ENCODE measurements at places on chromosomes 7 and 10.
A peak's percentile ranks its signal among the peaks of the same experiment; 100 is the strongest.

DNA sequence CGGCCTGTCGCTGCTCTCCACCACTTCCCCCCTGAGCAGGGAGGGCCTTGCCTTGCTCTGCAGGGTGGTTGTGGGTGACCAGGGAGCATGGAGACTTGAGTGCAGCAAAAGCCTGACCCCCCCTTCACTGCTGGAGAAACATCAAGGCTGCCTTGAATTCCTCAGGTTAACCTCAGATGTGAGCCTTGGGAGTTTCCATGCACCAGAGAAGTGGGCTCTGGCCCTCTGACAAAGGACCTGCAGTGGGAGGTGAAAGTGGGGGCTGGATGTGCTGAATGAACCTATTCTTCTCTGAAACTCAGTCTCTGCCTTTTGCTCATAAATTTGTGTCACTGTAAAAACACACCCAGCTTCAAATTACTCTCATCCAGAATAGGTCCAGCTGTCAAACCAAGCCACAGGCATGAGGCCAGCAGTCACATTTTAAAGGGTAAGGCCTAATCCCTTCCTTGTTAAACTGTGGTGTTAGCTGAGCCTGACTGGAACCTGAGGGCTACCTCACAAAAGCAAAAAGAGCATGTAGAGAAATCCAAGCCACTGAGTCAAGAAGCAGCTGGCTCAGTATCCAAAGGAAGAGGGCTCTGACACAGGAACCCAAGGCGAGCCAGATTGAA is 356.8 kb downstream of the CCSER2 start:
- no peak for DNase-seq
- H3K27ac ChIP-seq = no peak overlapping the region
- H3K27me3 ChIP-seq = no peaks in the 10 kb centered on the region
- no peaks in the 10 kb centered on the region for H3K36me3 ChIP-seq
- no peaks in the 10 kb centered on the region for H3K4me1 ChIP-seq

GRCh38 chr10:91311601-91312381 is 91.3 kb downstream of the PCGF5 start:
- no peak for DNase-seq
- H3K36me3 ChIP-seq = no peaks in the 10 kb centered on the region
- H3K4me3 ChIP-seq = no peak overlapping the region
- H3K27me3 ChIP-seq = no peaks in the 10 kb centered on the region

- H3K36me3 ChIP-seq = no peaks in the 10 kb centered on the region
- H3K27ac ChIP-seq = no peak overlapping the region
- H3K4me3 ChIP-seq = no peak overlapping the region
- no peaks in the 10 kb centered on the region for H3K27me3 ChIP-seq
Measured at GRCh38 chr7:36795451-36796021, 71.2 kb upstream of the AOAH start.

DNA sequence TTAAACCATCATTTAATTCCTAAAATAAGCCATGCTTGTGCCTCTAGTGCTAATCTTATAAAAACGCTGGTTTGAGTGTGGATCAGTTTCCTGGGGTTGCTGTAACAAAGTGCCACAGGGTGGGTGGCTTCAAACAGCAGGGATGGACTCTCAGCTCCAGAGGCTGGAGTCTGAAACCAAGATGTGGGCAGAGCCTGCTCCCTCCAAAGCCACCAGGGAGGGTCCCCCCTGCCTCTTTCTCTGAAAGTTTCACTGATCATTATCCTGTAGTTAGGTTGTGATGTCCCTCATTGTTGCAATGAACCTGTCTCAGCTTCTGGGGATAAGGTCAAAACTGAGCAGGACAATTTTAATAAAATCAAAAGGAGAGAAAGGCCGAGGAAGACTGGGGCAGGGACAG is 251.9 kb upstream of the TCERG1L start:
- no peak overlapping the region for H3K4me3 ChIP-seq
- no peaks in the 10 kb centered on the region for H3K27me3 ChIP-seq
- no peak overlapping the region for H3K27ac ChIP-seq

DNA sequence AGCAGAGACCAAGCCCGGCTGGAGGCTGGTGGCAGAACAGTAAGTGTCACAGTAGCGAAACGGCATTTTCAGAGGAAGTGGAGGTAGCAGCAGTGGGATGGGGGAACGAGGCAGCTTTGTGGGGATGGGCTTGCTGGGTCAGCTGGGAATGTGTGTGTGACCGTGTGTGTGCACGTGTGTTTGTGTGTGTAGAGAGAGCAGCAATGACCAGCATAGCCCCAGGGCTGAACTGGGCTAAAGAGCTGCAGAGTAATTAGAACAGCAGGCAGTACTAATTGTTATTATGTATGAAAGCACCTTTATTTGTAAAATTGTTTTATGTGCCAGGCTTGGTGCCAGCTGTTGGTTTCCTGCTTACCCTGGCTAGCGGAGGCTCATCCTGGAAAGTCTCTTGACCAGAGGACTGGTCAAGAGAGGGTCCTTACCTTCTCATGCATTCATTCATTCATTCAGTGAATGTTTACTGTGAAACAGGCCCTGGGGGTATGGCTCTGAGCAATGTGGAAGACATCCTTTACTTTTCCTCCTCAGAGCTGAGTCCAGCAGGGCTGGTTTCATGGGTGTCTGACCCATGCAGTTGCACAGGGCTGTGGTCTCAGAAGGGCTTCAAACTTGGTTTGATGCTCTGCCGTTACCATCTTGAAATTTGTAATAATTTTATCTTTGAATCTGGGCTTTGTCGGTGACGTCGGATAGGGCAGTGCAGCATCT is 184.6 kb downstream of the SEC23IP start:
- no peak overlapping the region for H3K4me3 ChIP-seq
- DNase-seq = no peak
- no peaks in the 10 kb centered on the region for H3K27me3 ChIP-seq
- H3K36me3 ChIP-seq = no peaks in the 10 kb centered on the region

- DNase-seq = no peak
- H3K27ac ChIP-seq = no peak overlapping the region
- H3K36me3 ChIP-seq = no peaks in the 10 kb centered on the region
- no peaks in the 10 kb centered on the region for H3K27me3 ChIP-seq
Measured at GRCh38 chr7:129958643-129959470, 6.1 kb upstream of the UBE2H start.

DNA sequence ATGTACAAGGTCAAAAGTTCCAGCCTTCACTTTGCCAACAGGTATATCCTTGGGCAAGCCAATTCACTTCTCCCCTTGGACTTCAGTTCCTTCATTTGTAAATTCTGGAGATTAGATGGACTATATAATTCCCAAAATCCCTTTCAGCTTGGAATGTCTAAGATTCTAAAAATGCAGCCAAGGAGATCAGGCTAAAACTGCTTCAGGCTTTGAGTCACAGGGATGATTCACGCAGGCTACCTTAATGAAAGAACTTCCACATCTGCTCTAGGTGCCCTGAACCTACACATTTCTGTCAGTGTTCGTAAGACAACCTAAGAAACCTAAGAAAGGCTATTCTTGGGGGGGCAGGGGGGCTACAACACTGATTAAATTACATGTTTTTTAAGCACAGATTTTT is 7.1 kb downstream of the CPVL start:
- no peak for DNase-seq
- no peaks in the 10 kb centered on the region for H3K36me3 ChIP-seq
- H3K27ac ChIP-seq = no peak overlapping the region
- H3K4me1 ChIP-seq = no peaks in the 10 kb centered on the region
- peaks cover 5% of the 10 kb centered on the region for H3K27me3 ChIP-seq

GRCh38 chr10:100504096-100504495 is 15.6 kb downstream of the SEC31B start:
- peaks cover 35% of the 10 kb centered on the region for H3K36me3 ChIP-seq
- no peaks in the 10 kb centered on the region for H3K27me3 ChIP-seq
- no peak for DNase-seq
- H3K4me3 ChIP-seq = no peak overlapping the region
- H3K4me1 ChIP-seq = peaks cover 9% of the 10 kb centered on the region

GRCh38 chr10:10798102-10798863 is 219.4 kb upstream of the CELF2 start:
- H3K27ac ChIP-seq = no peak overlapping the region
- no peaks in the 10 kb centered on the region for H3K27me3 ChIP-seq
- no peak for DNase-seq
- H3K36me3 ChIP-seq = no peaks in the 10 kb centered on the region
- H3K4me1 ChIP-seq = no peaks in the 10 kb centered on the region
- no peak overlapping the region for H3K4me3 ChIP-seq

- H3K4me3 ChIP-seq = no peak overlapping the region
- no peaks in the 10 kb centered on the region for H3K4me1 ChIP-seq
- DNase-seq = no peak
- no peak overlapping the region for H3K27ac ChIP-seq
Measured at GRCh38 chr7:82124445-82124844, 319.1 kb downstream of the CACNA2D1 start.

DNA sequence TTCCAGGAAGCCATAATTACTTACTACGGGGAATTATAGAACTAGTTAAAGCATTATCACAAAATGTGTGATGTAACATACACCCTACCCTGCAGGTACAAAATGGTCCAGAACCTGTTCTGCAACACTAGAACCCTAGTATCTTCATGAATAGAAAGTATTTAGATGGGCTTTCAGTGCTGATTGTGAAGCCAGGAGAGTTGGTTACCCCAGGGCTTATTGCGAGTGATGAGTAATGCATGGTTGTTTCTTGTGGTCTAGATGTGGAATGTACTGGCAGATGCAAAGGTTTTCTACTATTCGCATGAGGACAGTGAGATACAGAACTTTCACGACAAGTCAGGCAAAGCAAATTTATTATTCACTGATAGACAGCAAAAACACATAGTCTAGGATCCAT is 33.6 kb upstream of the AGR3 start:
- DNase-seq = no peak
- no peaks in the 10 kb centered on the region for H3K27me3 ChIP-seq
- H3K4me3 ChIP-seq = no peak overlapping the region
- no peaks in the 10 kb centered on the region for H3K4me1 ChIP-seq
- H3K36me3 ChIP-seq = no peaks in the 10 kb centered on the region
- no peak overlapping the region for H3K27ac ChIP-seq

DNA sequence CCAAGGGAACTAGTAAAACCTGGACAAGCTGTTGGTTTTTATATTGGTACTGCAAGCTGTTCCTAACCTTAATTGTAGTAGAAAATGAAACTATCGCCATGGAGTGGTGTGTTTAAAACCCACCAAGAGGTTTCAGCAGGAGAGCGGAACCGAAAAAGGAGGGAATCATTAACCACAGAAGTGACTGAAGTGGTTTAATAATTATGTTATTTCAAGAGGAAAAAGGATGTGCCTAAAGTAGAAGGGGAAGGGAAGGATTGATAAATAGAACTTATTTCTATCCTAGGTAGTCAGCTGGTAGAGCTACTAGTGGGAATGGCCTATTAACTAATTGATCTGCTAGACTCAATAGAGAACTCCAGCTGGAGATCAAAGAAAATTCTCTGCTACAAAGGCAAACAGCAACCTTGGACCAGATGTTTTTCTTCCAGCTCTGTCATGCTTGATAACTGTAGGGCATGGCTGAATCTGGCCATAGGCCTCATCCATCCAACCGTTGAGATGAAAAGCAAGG is 91.8 kb downstream of the BAMBI start:
- H3K27ac ChIP-seq = no peak overlapping the region
- H3K4me1 ChIP-seq = no peaks in the 10 kb centered on the region
- no peaks in the 10 kb centered on the region for H3K36me3 ChIP-seq
- no peak overlapping the region for H3K4me3 ChIP-seq
- no peaks in the 10 kb centered on the region for H3K27me3 ChIP-seq
- DNase-seq = no peak

DNA sequence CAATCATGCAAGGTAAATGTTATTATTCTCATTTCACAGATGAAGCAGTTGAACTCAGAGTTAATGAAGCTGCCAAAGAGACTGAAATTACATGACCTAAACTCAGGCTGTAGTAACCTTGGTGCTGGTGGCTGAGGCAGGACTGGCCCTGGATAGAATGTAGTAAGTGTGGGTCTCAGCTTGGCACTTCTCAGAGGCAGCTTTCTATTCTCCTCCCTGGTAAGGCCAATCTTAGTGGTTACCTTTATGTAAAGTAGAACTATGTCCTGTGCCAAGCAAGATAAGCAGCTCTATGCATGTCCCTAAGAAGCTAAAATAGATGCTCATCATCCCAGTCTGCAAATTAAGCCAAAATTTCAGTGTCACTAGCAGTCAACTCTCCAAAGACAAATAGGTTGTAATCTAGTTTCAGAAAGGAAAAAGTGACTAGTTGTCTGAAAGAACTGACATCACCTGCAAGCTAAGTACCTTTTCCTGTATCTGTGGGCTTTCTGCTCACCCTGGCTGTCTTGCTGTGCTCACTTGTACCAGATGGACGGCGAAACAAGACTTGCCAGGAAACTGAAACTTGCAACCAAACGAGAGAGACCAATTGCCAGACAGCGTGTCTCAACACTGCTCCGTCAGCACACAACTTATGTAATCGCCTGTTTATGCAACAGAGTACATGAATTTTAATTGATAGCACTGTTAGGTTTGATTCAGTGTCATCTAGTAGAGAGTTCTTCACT is 43.7 kb downstream of the CH25H start:
- no peak overlapping the region for H3K27ac ChIP-seq
- H3K4me1 ChIP-seq = no peaks in the 10 kb centered on the region
- no peaks in the 10 kb centered on the region for H3K27me3 ChIP-seq
- H3K4me3 ChIP-seq = no peak overlapping the region
- H3K36me3 ChIP-seq = no peaks in the 10 kb centered on the region
- DNase-seq = no peak

DNA sequence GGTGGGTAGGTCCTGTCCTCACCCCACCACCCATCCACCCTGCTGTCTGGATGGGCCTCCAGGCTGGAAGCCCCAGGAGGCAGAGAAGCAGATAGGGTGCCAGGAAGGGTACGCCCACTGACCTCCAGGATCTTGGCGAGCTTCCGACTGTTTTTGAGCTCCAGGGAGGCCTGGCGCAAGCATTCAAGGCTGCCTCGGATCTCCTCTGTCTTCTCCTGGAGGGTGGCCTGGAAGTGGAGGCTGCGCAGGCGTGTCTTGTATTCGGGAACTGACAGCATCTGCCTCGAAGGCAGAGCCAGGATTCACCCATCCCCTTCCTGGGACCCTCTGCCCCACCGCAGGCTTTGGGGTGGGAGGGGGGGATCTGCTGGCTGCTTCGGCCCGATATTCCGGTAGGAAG is 48.4 kb downstream of the GRID2IP start:
- no peaks in the 10 kb centered on the region for H3K36me3 ChIP-seq
- H3K27ac ChIP-seq = no peak overlapping the region
- no peak for DNase-seq
- H3K4me1 ChIP-seq = peaks cover 16% of the 10 kb centered on the region
- no peaks in the 10 kb centered on the region for H3K27me3 ChIP-seq

GRCh38 chr7:87517136-87517815 is 41.8 kb upstream of the ABCB4 start:
- H3K4me1 ChIP-seq = no peaks in the 10 kb centered on the region
- no peak overlapping the region for H3K4me3 ChIP-seq
- no peak for DNase-seq
- H3K27me3 ChIP-seq = no peaks in the 10 kb centered on the region
- peaks cover 59% of the 10 kb centered on the region for H3K36me3 ChIP-seq

GRCh38 chr10:131205556-131205955 is 106.0 kb downstream of the TCERG1L start:
- no peaks in the 10 kb centered on the region for H3K4me1 ChIP-seq
- H3K27ac ChIP-seq = no peak overlapping the region
- H3K36me3 ChIP-seq = no peaks in the 10 kb centered on the region
- H3K27me3 ChIP-seq = no peaks in the 10 kb centered on the region
- no peak overlapping the region for H3K4me3 ChIP-seq

DNA sequence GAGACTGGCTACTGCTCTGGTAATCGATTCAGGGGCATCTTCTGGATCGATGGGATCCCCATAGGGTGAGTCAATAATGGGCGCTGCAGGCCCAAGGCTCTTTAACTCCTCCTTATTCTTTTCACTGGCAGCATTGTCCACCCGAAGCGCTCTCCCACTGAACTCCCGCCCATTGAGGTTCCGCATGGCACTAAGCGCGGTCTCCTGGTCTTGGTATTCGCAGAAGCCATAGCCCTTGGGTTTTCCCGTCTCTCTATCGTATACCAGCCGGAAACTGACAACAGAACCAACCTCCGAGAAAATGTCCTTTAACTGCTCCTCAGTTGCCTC is 285 bp downstream of the CSTF2T start:
- peaks cover 10% of the 10 kb centered on the region for H3K36me3 ChIP-seq
- peak overlapping the region; percentile 78 for H3K4me3 ChIP-seq
- DNase-seq = no peak
- H3K27ac ChIP-seq = peak overlapping the region; percentile 93
- no peaks in the 10 kb centered on the region for H3K27me3 ChIP-seq
- peaks cover 24% of the 10 kb centered on the region for H3K4me1 ChIP-seq
